ENCODE measurements at places on chromosomes 6 and 20.

DNA sequence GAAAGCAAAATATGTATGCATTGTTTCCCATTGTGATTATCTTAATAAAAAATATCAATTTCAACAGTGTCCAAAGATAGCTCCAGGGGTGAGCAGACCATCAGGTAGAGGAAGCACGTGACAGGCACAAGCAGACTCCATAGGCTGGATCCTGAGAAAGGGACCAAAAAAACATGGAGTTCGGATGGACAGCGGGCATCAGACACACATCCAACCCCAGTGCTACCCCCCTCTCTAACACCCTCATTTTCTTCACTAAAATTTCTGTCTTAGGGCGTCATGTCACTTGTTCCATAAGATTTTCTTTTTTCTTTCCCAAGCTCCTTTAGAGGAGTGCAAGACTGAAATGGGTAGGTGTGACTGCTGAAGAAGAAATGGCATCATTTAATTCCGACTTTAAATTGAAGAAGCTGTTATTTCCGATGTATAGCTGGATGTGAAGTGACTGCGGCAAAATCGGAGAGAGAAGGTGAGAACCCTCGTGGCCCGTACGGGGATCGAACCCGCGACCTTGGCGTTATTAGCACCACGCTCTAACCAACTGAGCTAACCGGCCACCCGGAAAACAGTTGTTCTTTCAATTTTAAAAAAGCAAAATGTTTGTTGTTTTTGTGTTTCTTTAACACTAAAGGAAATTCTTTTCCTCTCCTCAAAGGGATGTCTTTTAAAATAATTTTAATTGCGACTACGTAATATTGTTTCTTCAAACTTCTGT is 10.3 kb upstream of the PRSS16 start:
- no peak for DNase-seq

DNA sequence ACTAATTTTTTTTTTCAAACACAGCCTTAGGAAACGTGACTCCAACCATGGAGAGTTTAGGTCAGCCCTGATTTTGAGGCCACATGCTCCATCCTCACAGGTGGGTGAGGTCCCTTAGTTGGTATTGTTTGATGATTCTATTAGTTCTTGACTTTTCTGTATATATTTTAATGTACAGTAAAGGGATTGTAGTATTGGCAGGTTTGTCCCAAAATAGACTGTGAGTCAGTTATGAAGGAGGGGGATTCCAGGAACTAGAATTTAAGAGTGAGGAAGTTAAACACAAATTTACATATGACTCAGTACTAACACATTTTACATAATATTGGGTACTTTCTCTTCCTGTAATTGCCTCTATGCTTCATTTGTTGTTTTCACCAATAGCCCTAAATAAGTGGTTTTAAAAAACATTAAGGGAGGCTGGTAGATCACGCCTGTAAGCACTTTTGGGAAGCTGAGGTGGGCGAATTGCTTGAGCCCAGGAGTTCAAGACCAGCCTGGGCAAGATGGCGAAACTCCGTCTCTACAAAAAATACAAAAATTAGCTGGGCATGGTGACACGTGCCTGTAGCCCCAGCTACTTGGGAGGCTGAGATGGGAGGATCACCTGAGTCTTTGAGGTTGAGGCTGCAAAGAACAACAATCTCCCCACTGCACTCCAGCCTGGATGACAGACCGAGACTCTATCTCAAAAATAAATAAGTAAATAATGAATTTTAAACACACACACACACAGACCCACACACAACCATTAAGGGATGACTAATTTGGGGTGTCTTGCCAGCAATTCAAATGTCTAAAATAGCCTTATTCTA is 81.8 kb downstream of the SGK1 start:
- no peak for DNase-seq

DNA sequence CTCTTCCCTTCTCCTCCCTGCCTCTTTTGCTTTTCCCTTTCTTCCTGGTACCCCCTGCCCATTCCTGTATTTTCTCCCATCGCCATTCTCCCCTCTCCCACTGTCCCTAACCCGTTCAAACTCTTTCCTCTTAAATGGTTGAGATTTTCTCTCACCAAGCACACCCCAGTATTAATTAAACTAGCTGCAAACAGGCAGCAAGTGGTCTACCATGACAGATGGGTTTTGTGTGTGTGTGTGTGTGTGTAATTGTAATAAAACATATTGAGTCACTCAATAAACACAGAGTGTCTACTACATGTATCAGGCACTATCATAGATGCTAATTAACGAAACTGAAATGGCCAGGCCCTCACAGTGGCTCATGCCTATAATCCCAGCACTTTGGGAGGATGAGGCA is 6.7 kb downstream of the RAET1E start:
- DNase-seq = no peak

- DNase-seq = no peak
Observed at GRCh38 chr6:31094389-31094881, 17.9 kb downstream of the C6orf15 start.

DNA sequence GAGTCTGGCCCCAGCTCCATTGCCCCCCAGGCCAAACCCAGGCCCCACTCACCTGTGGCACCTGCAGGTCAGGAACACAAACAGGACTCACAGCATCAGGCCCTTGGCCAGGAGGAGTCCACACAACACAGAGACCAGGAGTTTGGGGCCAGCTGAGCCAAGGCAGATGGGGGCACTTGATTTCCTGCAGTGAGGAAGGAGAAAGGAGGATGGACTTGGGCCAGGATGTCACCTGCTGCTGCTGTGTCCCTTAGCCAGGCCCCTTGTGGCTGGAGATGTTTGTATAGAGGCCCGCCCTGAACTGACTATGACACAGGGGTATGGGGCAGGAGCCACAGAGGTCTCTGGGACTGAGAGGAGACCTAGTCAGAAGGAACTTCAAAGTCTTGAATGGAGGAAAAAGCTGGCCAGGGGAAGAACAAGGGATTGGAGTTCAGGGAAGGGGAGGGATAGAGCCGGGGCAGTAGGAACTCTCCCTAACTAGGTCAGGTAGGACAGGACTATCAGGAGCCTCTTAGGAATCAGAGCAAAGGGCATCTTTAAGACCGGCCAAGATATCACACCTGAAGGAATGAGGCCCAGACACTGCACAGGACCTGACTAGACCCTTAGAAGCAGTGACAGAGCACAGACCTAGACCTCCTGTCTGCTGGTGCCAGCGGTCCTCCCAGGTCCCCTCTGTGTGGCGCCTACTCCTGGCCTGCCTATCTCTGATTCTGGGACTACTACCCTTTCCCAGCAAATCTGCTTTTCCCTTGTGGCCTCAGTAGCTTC is 8.8 kb upstream of the TREML2 start:
- DNase-seq = no peak

DNA sequence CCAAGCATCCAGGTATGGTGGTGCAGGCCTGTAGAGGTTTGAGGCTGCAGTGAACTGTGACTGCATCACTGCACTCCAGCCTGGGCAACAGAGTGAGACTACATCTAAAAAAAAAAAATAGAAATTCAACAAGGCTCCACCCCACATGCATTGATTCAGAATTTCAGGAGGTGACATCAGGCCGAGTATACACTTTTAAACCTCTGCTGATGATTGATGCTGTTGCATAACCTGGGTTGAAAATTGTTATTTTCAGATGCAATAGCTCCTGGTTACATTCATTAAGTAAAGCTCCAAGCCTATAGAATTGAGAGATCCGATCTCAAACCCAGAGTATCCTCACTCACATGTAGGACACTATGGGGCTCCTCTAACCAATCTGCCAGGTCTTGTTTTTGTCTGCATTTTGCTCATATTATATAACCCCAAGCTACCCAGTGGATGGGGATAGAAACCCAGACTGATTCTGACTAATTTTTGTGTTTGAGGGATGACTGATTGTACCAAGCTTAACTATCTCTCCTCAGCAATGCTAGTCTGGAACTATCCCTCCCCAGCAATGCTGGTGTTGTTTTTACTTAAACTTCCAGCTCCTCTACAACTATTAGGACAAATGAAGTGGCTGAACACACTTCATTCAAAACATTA is 123.5 kb upstream of the PREP start:
- DNase-seq = no peak

DNA sequence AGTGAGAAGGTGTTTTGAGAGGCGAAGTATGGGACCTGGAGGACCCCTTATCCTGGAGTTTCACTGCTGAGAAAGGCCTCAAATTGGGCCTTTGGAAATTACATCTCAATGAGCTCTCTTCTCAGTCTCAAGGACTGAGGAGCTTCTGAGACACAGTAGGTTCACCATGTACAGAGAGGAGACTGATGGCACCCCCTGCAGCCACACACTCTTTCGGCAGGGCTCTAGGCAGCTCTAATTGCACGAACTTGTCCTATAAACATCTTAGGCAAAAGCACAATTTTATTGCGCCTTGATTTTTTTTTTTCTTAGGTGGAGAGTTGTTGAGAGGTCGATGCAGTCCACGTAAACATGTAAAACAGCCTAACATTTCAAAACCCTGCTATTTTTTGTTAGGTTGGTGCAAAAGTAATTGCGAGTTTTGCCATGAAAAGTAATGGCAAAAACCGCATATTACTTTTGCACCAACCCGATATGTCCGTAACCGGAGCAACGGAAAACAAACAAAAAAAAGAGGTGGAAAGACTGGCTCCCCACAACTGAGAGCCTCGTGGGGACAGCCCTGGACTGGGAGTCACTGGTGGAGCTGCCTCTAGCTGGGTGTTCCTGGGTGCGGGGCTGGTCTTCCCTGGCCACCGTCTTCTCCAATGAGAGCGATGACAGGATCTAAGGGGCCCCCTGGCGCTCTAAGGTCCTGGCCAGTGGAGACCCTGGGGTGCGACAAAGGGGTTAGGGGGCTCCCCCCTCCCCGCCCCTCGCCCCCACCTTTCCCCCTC is 84.0 kb upstream of the EYA2 start:
- no peak for DNase-seq

- no peak for DNase-seq
Observed at GRCh38 chr20:46178891-46179290, 60.8 kb downstream of the CD40 start.
